Mesenchymal stem cell (in vitro differentiated cells and primary cell): ENCODE measurements at places on chromosomes 12 and 14.
A peak's percentile ranks its signal among the peaks of the same experiment; 100 is the strongest.

DNA sequence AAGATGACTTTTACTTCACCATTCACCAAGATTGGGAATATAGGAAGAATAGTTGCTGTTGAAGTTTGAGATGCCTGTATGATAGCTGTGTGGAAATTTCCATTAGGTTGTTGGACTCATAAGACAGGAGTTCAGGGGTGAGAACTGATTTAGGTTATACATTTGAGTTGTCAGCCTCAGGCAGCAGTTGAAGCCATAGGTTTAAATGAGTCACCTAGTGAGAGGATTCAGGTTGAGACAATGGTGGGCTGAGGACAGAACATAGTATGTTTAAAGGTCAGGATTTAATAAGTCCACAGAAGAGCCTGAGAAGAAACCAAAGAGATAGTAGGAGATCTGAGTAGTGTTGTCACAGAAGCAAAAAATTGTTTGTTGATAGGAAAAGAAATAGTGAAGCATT lies 63.6 kb upstream of the MON2 start:
- no peaks in the 10 kb centered on the region for H3K27me3 ChIP-seq
- H3K4me1 ChIP-seq = no peaks in the 10 kb centered on the region
- H3K27ac ChIP-seq = no peak overlapping the region
- H3K36me3 ChIP-seq = peaks cover 81% of the 10 kb centered on the region
- H3K4me3 ChIP-seq = no peak overlapping the region

GRCh38 chr12:64890873-64891468 lies 66.5 kb downstream of the TBC1D30 start:
- H3K4me3 ChIP-seq = no peak overlapping the region
- H3K4me1 ChIP-seq = no peaks in the 10 kb centered on the region
- H3K27me3 ChIP-seq = no peaks in the 10 kb centered on the region
- H3K27ac ChIP-seq = no peak overlapping the region

DNA sequence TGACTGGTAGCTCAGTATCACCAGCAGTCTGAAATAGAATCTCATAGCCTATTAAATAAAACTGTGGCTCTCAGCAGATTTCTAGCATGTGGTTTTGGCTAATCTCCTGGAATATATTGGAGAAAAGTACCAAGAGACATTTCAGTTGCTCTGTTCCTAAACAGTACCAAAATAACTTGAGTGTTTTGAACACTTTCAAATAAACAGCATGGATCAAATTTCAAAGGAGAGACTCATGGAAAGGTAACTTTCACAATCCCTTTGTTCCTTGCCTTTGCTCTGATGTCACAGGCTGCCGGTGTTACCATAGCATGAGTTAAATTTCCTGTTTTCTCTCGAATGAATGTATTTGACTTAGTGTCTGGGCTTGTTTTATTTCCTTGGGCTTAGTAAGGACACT lies 3.4 kb downstream of the ARG2 start:
- H3K27ac ChIP-seq = peak overlapping the region; percentile 70
- H3K36me3 ChIP-seq = no peaks in the 10 kb centered on the region
- DNase-seq = no peak
- peak overlapping the region; percentile 48 for H3K4me3 ChIP-seq
- H3K4me1 ChIP-seq = peaks cover 8% of the 10 kb centered on the region
- no peaks in the 10 kb centered on the region for H3K27me3 ChIP-seq

GRCh38 chr14:65849558-65849957 lies 437.0 kb downstream of the FUT8 start:
- H3K27ac ChIP-seq = no peak overlapping the region
- no peak for DNase-seq
- peaks cover 12% of the 10 kb centered on the region for H3K27me3 ChIP-seq
- no peak overlapping the region for H3K4me3 ChIP-seq
- no peaks in the 10 kb centered on the region for H3K4me1 ChIP-seq

GRCh38 chr14:104460791-104461651 lies 118.5 kb upstream of the C14orf180 start:
- DNase-seq = no peak
- H3K4me3 ChIP-seq = peak overlapping the region; percentile 37
- H3K36me3 ChIP-seq = no peaks in the 10 kb centered on the region
- H3K27me3 ChIP-seq = peaks cover 45% of the 10 kb centered on the region
- H3K27ac ChIP-seq = no peak overlapping the region

DNA sequence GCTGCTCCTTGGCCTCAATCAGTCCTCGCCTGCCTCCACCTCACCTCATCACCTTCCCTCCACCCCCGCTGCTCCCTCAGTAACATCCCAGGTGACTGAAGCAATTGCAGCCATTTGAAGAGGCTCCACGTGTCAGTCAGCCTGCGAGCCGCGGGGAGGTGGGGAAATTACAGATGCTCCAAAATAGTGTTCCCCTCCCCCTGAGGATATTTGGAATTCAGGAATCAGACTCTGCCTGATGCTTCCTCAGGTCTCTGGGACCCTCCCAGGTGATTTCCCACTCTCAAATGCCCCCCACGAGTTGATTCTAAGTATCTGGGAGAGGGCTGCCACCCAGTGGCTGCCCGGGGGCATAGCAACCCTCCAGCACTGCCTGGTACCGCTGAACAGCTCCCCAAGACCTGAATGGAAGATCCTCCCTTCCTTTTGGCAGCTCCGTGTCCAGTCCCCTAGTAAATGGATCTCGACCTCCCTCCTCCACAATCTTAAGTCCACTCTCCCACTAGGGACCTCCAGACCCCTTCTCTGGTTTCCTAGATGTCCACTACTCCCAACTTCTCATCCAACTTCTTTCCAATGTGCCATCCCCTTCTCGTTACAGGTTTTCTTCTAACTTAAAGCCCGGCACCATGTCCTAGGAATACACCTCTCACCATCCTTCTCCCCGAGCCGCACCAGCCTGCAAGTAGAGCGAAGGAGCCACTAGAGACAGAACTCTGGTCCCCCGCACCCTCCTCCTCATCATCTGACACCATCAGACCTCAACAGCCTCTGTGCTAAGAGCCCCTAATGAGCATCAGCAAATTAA lies 1.4 kb upstream of the ASIC1 start:
- peak; percentile 64 for DNase-seq
- H3K4me1 ChIP-seq = peaks cover 24% of the 10 kb centered on the region

DNA sequence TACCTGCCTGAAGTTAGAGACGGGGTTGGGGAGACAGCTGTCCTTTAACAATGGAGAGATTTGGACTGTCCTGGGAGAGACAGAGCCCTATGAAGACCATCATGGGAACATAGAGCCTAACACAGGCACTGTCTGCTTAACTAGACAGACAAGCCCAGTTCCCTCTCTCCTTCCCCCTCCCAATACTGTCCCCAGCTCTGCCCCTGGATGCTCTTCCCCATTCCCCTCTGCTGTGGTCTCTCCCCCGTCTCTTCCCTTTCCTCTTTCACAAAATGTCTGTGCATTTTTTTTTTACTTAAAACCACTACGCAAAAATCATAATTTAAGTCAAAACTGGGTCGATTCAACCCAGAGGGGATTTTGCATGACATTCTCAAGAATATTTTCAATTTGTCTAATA lies 232.9 kb downstream of the CHST11 start:
- H3K27me3 ChIP-seq = no peaks in the 10 kb centered on the region

DNA sequence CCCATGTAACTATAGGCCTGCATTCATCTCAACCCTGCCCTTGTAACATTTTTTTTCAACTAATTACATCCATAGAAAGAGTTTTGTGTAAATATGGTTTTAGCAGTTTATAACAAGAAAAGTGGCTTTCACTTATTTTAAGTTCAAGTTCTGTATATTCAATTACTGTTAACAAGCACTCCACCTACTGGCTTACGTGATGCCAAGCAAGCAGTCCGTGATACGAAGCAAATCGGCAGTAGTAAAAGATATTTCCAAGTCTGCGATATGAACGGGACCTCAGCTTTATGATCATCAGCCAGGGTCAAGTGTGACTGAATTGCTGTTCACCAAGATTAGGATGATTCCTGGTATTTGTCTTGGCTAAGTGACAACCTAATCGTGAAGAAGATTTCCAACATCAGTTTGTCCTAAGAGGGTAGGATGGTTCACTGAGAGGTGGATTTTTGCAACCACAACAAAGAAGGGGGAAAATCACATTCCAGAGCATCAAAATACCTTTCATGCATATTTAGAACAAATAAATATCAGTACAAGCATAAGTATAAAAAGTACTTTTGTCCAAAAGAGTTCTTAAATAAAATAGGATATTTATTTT lies 456.2 kb downstream of the FOXG1 start:
- H3K4me1 ChIP-seq = no peaks in the 10 kb centered on the region
- DNase-seq = peak; percentile 18
- no peak overlapping the region for H3K27ac ChIP-seq
- no peaks in the 10 kb centered on the region for H3K36me3 ChIP-seq
- H3K4me3 ChIP-seq = no peak overlapping the region
